Stimulated activated CD8-positive, alpha-beta memory T cell treated with anti-CD3 and anti-CD28 coated beads, Interleukin-15, amount 100 ng/mL, for 24 hours (primary cell): ENCODE measurements at places on chromosomes 13 and 19.

DNA sequence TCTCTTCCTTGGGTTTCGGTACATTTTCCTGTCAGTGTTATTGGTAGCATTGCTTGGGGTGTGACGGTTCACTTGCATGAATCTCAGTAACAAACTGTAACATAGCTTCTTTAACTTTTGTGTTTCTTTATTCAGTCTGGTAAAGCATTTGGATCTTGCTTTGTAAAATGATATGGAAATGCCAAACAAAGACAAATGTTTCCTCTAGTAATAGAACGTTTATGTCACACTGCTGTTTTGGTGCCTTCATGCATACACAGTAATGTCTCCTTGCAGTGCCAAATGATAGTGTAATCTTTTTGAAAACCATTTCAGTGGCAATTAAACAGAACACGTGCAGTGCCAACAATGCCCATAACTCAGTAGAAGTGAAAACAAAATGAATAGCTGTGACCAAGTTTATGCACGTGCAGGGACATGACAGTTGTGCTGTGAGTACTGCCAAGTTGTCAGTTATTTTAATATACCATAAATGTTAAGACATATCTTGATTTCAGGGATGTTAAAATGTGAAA lies 110.8 kb downstream of the RXFP2 start:
- DNase-seq: no peak

DNA sequence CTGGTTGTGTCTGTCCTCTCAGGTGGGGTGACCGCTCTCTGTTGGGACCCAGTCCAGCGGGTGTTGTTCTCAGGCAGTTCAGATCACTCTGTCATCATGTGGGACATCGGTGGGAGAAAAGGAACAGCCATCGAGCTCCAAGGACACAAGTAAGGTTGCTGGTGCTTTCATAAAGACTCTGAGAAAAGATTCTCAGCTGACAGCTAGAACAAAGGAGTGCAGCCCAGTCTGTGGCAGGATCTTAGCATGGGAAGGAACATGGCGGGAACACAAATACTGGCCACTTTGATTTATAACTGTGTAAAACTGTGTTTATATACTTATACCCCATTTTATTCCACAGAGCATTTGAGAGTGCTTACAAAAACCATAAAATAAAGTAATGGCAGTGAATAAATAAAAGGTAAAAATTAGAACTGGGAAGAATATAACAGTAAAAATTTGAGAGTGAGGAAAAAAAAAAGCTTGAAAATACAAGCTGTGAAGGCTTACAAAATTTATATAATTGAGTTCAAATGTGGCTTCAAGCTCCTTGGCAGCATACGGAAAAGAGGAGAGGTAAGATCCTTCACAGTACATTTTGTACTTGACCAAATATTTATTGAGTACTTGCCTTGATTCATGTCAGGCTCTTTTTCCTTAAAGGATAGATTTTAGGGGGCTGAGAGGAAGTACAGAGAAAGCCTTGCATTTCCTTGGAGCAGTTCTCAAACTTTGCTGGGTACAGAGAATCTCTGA lies 64.8 kb downstream of the DHRS12 start:
- DNase-seq: no peak

DNA sequence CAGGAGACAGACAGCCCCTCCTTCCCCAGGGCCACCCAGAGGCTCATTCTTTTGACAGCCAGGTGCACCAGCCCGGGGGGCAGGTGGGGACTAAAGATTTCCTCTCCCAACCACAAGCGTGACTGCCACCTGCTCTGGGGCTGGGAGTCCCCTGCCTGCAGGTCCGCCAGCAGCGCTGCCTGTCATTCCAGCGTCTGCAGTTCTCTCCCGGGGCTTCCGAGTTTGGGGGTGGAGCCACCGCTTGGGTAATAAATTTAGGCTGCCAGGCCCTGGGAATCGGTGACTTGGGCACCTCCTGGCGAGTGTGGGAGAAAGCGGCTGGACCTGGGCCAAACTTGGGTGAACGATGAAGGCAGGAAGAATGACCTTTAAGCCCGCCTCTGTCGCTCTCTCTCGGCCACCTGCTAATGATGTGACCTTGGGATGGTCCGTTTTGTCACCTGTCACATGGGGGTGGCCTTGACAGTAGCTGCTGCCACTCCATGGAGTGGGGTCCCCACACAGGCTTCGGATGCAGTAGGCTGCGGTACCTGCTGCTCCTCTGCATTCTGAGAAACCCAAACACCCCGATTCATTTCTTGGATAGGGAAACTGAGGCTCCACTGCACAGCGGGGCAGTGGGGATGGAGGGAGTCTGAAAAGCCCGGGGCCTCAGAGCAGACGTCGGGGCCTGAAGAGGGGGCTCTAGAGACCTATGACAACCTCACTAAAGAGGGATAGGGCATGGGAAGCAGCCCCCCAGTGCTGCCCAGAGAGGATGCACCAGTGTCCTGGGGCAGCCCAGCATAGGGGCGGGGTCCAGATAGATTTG lies 12.8 kb downstream of the FUT6 start:
- no peak for DNase-seq

GRCh38 chr13:73922493-73923393 lies 211.5 kb downstream of the KLF12 start:
- DNase-seq: no peak

GRCh38 chr19:49455773-49456172 lies 2.7 kb downstream of the ALDH16A1 start:
- no peak for DNase-seq

GRCh38 chr19:6270076-6270745 lies 9.6 kb downstream of the MLLT1 start:
- no peak for DNase-seq

DNA sequence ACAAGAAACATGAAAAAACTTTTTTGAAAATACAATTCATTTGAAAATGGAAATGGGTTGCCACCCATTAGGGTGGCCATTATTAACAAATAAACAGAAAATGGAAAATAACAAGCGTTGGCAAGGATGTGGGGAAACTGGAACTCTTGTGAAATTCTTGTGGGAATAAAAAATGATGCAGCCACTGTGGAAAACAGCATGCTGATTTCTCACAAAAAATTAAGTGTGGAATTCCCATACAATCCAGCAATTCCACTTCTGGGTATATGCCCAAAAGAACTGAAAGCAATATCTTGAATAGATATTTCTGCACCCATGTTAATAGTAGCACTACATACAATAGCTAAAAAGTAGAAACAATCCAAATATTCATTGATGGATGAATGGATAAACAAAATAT lies 165.2 kb downstream of the DCLK1 start:
- no peak for DNase-seq

- no peak for DNase-seq
These were observed 37.4 kb downstream of the NAXD start for GRCh38 chr13:110652764-110653163.

- no peak for DNase-seq
These were observed 17.5 kb downstream of the SYDE1 start for GRCh38 chr19:15124572-15125231.

DNA sequence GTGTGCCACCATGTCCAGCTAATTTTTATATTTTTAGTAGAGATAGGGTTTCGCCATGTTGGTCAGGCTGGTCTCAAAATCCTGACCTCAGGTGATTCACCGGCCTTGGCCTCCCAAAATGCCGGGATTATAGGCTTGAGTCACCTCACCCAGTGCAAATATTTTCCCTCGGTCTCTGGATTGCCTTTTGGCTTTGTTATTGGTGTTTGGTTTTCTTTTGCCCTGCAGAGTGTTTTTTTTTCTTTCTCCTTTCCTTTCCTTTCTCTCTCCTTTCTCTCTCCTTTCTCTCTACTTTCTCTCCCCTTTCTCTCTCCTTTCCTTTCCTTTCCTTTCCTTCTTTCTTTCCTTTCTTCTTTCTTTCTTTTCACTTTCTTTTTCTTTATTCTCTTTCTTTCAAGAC lies 33.2 kb downstream of the KDM4B start:
- no peak for DNase-seq

- no peak for DNase-seq
These were observed 3.7 kb upstream of the MKNK2 start for GRCh38 chr19:2054763-2055162.

- no peak for DNase-seq
These were observed 41.9 kb downstream of the NAXD start for GRCh38 chr13:110657196-110657595.

GRCh38 chr19:13023656-13024055 lies 28.4 kb downstream of the NFIX start:
- no peak for DNase-seq

- DNase-seq: no peak
These were observed 15.1 kb upstream of the TRPC4 start for GRCh38 chr13:37884674-37885073.

GRCh38 chr13:97426695-97427094 lies 7.3 kb upstream of the RAP2A start:
- DNase-seq: no peak

- DNase-seq: no peak
These were observed 228.8 kb downstream of the PCDH9 start for GRCh38 chr13:67001363-67001762.

- DNase-seq: no peak
These were observed 8.7 kb upstream of the GNG8 start for GRCh38 chr19:46644720-46645119.

DNA sequence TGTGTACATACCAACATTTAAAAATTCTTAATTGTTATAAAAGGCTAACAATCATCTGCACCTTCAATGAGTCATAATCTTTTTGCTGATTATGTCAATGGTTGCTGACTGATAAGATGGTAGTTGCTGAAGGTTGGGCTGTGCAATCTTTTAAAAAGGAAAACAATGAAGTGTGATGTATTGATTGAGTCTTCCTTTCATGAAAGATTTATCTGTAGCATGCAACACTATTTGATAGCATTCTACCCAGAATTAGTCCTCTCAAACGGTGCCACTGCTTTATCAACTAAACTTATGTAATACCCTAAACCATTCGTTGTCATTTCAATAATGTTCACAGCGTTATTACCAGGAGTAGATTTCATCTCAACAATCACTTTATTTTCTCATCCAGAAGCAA lies 2360.6 kb downstream of the PCDH9 start:
- no peak for DNase-seq

DNA sequence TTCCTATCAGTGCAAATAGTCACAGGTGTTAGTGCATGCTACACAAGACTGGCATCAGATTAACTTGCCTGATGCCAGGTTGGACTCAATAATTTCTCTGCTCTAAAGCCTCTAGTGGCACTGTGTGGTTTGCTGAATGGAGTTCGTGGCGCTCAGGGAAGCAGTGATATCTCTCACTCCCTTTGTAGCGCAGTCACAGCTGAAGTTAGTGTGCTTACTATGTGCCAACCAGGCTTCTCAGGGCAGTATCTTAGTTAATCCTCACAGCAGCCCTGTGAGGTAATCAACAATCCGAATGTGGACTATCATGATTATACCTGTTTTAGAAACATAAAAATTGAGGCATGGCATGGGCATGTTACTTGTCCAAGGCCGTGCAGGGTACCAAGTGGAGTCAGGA lies 190.3 kb downstream of the LMO7 start:
- no peak for DNase-seq

DNA sequence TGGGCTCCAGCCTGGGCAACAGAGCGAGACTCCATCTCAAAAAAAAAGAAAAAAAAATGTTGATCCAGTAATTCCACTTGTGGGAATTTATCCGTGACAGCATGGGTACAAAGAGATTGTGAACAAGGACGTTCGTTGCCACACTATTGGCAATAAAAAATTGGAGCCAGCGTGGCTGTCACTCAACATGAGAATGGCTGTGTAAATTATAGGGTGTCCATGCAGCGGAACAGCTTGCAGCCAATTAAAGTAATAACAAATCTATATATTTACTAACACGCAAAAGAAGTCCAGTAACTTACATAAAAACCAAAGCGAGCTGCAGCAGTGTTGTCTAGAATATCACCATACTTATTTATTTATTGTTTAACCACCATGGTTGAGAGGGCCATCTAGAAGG lies 19.3 kb downstream of the DPF1 start:
- DNase-seq: no peak

- DNase-seq: no peak
These were observed 10.9 kb upstream of the N4BP2L1 start for GRCh38 chr13:32438871-32439270.

- no peak for DNase-seq
These were observed 12.4 kb downstream of the ATP12A start for GRCh38 chr13:24692561-24692960.
